Activated naive CD4-positive, alpha-beta T cell treated with anti-CD3 and anti-CD28 coated beads, Interleukin-2, amount 10 ng/mL, durations not matched to agents 7 days and 5 days (primary cell): ENCODE measurements at places on chromosomes 1 and 21.

DNA sequence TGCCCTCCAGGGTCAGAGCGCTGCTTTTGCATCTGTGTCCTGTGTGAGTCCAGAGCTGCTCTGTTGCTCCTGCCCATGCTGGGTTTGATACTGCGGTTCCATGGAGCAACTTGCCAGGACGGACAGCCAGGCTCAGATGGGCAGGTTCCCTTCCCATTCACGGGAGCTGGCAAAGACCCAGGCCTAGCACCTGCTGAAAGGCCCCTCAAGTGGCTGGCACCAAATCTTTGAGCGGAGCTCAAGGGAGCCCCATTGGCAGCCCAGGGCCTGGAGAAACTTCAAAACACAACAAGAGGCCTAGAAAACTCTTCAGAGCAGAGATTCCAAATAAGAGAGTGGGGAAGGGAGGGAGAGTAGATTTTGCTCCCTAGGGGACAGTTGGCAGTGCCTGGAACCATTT lies 97.2 kb downstream of the ACTL8 start:
- DNase-seq = no peak

DNA sequence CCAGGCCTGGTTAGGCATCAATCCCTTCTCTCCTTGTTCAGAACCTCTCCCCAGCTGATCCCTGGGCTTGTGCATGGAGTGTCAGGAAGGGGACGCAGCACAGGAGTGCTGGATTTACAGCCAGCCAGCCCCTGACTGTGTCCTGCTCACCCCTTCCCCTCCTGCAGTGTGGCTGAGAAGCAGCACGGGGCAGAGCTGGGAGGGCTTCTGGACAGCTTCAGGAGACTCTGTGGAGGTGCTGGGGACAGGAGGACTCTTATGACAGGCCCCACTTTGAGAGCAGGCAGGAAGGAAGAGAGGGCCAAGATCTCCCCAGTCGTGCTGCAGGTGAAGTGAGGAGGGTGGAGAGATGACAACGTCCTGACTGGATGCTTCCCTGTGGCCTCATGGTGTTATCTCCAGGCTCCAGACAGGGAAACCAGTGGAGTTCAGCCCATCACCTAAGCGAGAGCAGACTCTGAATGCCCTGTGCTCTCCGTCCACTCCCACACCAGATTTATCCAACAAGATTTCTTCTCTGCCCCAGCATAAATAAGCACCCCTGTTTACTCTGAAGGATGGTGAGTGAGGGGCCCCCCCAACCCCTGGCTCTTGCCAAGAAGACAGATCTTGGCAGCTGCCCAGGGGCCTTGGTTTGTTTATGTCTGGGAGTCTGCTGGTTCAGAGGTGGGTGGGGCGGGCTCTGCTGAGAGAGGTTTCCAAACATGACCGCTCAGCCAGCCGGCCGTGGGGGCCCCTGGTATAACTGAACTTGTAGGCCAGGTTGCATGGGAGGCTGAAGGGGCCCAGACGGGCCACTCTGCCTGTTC lies 21.3 kb downstream of the TMCC2 start:
- no peak for DNase-seq

GRCh38 chr1:116346943-116347673 lies 25.9 kb upstream of the ATP1A1 start:
- DNase-seq = no peak

DNA sequence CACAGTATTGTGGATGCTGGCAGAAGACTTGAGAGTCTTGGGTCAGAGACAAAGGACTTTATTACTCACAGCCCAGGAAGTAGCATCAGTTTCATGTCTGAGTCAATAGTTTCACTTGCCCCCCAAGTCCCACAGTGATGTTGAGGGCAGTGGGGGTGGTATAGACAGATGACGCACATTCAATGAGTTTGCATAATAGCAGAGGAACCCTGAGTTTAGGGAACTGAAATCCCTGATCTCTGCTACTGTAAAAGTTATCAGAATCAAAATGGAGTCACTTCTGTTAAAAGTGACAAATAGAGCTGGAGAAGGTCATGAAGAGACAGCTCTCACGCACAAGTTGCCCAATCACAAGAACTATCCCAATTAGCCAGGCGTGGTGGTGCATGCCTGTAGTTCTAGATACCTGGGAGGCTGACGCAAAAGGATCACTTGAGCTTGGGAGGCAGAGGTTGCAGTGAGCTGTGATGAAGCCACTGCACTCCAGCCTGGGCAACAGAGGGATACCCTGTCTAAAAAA lies 11.5 kb upstream of the HCRTR1 start:
- DNase-seq = no peak

DNA sequence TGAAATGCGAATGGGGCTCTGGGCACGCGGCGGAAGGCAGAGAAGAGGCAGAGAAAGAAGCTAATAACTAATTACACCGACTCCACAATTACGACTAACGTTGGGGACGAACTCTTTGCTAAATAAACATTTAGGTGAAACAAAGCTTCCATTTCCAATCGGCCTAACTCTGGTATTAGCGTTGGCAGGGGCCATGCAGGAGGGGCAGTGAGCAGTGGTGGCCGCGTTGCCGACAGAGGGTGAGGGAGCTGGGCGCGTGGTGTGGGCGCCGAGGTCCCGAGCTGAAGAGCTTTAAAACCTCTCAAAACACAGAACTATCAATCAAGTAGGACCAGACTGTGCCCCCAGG lies 553 bp upstream of the NDUFV3 start:
- DNase-seq = no peak

- DNase-seq = no peak
Measured at GRCh38 chr1:239536165-239536849, 149.9 kb downstream of the CHRM3 start.

GRCh38 chr1:89780721-89781120 lies 40.1 kb upstream of the LRRC8D start:
- DNase-seq = no peak
